Parietal lobe (tissue), 2 donors: ENCODE measurements at places on chromosomes 5 and 9. TPM values are rescaled to one million over a fixed set of nuclear protein-coding genes. Genes with fewer than 3 reads are reported as not detected.

Gene ANKRD31
- total RNA-seq, result 0.94 TPM

Gene ZSWIM6
- 48.8 TPM for total RNA-seq

Gene NUDT2
- total RNA-seq, result 11.6 TPM

Gene ADGRD2
- total RNA-seq, result not detected

Gene DDX4
- total RNA-seq, result 0.31 TPM

Gene TGFBI
- 2.8 TPM for total RNA-seq

Gene HOMER1
- total RNA-seq, result 79.8 TPM

Gene KIAA0825
- 44.8 TPM for total RNA-seq

Gene CCL28
- 0.94 TPM for total RNA-seq

Gene SHISAL2B
- total RNA-seq, result not detected

Gene MLANA
- total RNA-seq, result not detected

Gene ORM1
- not detected for total RNA-seq

Gene C5orf58
- not detected for total RNA-seq
